ENCODE measurements at places on chromosomes 6 and 20.

DNA sequence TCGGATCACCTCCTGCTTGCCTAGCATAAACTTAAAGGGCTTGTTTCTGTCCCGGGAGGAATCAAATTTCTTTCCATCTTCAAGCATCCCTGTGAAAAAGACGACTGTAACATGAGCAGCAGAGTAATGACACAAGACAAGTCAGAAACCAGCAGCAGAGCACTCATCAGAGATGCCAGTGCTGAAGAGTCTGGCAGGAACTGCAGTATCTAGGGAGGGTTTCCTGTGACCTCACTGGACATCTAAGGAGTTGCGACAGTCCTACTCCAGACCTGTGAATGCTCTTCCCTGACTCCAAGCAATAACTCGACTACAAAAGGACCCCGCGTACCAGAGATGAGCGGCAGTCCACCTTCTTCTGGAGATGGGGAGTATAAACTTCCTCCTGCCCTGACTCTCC lies 17.3 kb downstream of the FKBP1A start:
- DNase-seq = no peak

DNA sequence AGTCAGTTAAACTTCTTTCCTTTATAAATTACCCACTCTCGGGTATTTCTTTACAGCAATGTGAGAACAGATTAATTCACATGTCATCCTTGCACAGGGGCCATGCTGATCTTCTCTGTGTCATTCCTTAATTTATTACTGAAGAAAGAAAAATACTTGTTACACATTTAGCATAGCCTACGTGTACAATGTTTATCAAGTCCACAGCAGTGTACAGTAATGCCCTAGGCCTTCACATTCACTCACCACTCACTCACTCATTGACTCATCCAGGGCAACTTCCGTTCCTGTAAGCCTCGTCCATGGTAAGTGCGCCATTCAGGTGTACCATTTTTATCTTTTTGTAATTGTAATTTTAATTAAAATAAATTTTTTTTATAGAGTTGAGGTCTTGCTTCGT lies 73.6 kb downstream of the RSPH3 start:
- no peak for DNase-seq

DNA sequence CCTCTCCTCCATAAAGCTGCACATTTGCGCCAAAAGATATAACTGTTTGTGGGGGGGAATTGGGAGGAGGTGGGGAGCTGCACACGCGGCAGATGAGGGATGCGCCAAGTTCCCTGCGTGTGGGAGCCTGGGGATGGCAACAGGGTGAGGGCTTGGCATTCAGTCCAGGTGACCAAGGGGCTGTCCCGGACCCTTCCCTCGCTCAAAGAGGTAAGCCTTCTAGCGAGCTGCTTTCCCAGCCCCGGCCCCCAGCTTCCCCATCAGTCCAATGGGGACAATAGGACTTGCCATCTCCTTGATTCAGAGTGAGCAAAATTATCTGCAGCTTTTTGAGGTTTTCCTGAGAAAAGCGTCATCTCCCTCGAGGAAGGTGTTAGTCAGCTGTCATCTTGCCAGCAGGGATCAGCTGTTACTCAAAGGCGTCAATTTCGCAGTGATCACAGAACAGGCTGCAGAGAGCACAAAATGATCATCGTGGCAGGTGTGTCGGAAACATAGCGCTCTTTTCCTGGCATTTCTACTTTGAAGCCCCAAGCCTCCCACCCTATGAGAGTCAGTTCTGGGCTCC lies 21.3 kb downstream of the ZNF831 start:
- no peak for DNase-seq

GRCh38 chr20:41352666-41353065 lies 12.0 kb downstream of the LPIN3 start:
- no peak for DNase-seq

DNA sequence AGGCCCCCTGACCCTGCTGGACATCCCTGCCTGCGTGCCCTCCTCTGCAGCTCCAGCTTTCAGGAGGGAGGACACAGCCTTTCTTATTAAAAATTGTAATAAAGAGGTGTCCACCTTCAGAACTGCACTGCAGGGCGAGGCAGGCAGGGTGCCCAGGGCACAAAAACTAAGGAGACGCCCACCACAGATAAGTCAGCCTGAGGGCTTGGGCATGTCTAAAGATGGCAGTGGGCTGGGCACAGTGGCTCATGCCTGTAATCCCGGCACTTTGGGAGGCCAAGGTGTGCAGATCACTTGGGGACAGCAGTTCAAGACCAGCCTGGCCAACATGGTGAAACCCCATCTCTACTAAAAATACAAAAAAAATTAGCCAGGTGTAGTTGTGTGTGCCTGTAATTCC lies 7.0 kb upstream of the C20orf144 start:
- DNase-seq = no peak

GRCh38 chr6:6714118-6714897 lies 125.8 kb downstream of the LY86 start:
- no peak for DNase-seq
